ENCODE measurements at places on chromosomes 5 and 9.

GRCh38 chr5:9898319-9898718 lies 268.2 kb upstream of the TAS2R1 start:
- DNase-seq: no peak

GRCh38 chr9:28051559-28052503 lies 478.6 kb upstream of the C9orf72 start:
- DNase-seq: no peak

DNA sequence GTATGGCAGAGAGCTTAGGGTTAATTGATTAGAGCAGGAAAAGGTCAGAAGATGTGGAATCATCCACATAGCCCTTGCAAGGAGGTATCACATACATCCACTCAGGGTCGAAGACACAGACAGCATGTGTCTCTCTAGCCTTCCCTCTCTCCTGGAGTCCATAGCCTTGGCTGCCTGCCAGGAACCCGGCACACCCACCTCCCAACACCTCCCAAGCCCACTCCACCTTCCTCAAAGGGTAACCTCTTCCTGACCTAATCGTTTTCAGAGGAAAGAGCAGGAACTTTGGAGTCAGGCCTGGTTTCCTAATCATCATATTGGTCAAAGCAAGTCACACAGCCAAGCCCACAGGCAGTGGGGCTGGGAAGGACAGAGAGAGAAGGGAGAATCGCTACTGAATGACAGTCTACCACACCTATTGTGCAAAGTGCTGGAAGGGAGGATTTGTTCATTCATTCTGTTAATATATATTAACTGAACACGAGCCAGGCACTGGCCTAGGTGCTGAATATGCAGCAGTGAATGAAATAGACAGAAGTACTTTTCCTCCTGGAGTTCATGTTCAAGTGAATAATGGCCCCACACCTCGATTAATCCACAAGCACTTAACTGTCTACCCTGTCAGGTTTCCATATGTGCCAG lies 107.8 kb downstream of the KCNIP1 start:
- no peak for DNase-seq

DNA sequence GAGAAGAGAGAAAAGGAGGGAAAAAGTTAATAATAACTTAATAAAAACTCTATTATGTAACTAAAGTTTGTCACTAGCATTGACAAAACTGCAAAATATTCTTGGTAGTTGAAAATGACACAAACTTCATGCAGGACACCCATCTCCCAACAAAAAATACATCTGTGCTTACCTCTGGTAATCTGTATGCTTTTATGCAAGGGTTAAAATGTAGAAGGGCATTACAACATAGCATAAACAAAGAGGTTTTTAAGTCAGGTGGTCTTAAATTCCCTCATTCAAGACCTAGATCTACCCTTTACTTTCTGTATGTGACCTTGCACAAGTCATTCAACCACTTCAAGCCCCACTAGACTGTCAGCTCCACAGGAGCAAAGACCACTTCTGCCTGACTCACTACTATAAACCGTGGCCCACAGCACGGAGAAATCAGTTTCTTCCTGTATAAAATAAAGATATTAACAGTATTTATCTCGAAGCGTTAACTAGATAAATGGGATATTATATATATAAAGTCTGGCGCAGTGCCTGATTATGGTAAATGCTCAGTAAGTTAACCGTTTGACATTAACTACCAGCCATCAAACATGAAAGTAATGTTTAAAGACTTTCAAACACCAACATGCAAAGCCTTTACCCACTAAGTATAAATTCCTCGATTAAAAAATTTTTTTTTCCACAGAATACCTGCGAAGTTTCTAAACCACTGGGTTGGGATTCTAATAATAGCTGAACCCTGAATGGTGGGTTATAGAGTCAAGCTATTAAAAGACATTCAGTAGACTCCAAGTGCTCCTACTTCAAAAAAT lies 2.0 kb downstream of the FBXL17 start:
- no peak for DNase-seq

- DNase-seq: no peak
These were observed 50.6 kb downstream of the PCSK5 start for GRCh38 chr9:75941066-75941465.

DNA sequence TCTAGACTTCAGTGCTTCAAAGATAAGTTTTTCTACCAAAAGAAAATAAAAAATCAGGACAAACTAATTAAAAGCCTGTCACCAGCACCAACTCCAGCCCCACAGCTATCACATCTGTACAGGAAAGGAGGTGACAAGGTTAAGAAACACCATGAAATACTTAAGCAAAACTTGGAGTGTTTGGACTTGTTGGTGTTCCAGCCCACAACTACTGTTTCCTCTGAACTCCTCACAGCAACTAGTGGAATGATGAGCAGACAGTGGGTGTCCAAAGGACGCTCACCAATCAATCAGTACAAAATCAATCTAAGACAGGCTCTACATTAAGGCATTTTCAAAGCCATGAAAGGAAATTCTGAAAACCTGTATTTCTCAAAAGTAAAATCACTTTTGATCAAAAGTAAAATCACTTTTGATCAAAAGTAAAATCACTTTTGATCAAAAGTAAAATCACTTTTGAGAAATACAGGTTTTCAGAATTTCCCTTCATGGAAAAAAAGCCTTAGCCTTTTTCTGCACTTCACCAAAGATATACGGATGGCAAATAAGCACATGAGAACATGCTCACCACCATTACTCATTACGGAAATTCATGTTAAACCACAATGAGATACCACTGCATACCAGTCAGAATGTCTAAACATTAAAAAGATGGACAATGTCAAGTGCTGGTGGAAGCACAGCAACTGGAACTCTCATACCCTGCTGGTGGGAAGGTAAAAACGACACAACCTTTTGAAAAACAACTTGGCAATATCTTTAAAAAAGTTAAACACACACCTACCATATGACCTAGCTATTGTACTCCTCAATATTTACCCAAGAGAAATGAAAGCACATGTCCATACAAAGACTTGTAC lies 79.7 kb downstream of the MED27 start:
- no peak for DNase-seq

GRCh38 chr5:107580889-107581820 lies 89.6 kb downstream of the EFNA5 start:
- no peak for DNase-seq

- no peak for DNase-seq
These were observed 91.0 kb downstream of the MRPL36 start for GRCh38 chr5:1708592-1709141.

GRCh38 chr5:154369682-154370081 lies 76.1 kb upstream of the SAP30L start:
- DNase-seq: no peak

DNA sequence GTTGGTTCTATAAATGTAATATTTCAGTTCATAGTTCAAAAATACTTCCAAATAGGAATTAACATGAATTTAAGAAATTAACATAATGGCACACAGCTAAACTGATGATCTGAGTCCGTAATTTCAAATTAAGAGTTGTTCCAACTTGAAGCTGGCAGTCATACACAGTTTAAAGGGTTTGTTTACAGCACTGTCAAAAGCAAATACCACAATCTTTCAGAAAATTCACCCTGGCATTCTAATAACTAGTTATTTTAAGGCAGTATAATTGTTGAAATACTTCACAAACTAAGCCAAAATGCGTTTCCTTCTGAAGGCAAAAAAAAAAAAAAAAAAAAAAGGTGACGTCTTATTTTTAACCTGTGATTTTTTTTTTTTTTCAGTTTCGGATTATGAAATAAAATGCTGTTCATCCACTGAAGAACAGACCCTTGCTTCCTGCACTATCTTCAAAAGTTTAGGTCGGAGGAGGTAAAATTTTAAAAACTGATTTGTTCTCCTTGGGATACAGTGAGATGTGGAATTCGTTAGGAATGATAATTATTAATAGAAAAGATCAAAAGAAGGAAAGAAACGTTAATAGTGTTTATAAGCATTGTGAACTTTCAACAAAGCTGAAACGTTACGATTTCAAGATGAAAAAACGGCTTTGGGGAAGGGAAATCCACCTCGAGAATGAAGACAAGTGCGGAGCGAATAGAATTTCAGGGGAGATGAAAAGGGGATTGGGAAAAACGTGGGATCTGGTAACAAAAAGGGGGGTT lies 850 bp downstream of the IL6ST start:
- DNase-seq: no peak

DNA sequence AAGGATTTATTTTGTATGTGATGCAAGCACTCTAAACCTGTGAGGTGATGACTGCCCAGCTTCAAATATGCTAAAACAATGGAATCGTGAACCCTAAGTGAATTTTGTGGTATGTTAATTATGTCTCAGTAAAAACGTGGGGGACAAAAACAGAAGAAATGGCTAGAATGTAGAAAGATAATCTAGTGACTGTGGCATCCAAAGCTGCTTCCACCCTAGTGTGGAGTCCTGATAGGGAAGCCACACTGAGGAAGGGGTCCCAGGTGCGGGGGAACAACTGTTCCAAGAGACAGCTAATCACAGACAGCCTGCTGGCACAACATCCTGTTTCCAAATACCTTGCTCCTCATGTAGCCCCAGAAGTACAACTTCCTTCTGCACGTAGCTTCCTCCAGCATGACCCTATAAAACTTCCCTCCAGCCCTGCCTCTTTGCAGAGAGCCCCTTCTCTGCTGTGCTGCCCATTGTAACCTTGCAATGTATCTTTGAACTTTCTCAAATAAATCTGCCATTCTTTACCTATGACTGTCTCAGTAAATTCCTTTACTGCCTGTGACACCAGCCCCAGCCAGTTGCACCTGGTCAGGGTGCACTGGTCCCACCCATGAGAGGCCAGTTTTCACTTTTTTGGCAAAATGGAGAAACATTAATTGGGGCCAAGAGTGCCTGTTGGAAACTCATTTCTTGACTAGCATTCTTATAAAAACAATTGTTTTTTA lies 4.9 kb downstream of the GMCL2 start:
- DNase-seq: no peak

DNA sequence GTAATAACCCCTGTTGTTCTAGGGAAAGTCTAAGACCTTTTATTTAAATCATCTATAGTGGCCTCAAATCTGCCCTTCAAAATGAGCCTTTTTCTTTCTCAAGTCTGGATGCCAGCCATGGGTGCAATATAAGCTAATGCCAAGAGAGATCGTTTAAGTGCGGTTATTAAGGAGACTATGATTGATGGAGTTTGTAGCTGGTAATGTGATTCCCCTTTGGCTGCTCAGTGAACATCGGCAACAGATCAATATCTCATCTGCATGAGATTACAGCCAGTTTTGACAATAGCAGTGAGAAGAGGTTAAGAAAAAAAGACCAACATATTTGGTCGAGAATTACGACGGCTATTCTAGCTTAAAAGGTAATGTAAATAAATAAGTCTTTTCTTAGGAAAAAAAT lies 1049.4 kb upstream of the NUDT12 start:
- DNase-seq: no peak

- no peak for DNase-seq
These were observed 128.5 kb upstream of the CDH10 start for GRCh38 chr5:24773261-24773660.

- no peak for DNase-seq
These were observed 561.1 kb downstream of the EBF1 start for GRCh38 chr5:158538506-158539074.

GRCh38 chr5:32545102-32545800 lies 40.1 kb upstream of the SUB1 start:
- no peak for DNase-seq

DNA sequence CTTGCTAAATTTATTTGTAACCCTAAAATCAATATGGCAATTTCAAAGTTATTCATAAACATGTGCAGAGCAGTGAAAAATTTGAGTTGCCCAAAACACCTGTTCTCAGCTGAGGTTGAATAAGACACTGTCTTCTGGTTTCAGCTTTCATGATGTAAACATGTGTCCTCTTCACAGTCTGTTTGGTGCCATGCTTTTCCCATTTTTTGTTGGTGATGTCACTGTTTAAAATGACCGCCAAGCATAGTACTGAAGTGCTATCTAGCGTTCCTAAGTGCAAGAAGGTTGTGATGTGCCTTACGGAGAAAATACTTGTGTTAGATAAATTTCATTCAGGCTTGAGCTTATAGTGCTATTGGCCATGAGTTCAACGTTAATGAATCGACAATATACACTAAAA lies 580.8 kb downstream of the ACTL7B start:
- no peak for DNase-seq

DNA sequence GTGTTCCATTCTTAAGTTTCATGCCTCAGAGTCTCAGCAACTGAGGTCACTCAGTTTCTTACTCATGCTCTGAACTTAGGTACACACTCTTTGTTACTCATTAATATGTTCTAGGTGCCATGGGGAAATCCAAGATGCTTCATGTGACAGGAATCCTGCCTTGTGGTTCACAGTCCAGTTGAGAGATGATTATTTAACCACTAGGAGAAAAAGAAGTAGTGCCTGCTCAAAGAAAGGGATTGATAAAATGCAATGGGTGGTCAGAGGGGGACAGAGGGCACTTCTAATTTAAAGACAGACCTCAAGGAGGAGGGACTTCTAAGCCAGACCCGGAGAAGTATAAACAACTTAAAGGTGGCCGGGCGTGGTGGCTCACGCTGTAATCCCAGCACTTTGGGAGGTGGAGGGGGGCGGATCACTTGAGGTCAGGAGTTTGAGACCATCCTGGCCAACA lies 69.0 kb downstream of the UGCG start:
- DNase-seq: no peak

Measured in activated T-helper 1 cell treated with anti-CD3 and anti-CD28 coated beads, Interleukin-2, amount 50 U/mL, for 16 hours (primary cell).